ENCODE measurements at places on chromosomes 5 and 9.

GRCh38 chr5:124651663-124652513 lies 94.6 kb downstream of the ZNF608 start:
- no peak for DNase-seq

DNA sequence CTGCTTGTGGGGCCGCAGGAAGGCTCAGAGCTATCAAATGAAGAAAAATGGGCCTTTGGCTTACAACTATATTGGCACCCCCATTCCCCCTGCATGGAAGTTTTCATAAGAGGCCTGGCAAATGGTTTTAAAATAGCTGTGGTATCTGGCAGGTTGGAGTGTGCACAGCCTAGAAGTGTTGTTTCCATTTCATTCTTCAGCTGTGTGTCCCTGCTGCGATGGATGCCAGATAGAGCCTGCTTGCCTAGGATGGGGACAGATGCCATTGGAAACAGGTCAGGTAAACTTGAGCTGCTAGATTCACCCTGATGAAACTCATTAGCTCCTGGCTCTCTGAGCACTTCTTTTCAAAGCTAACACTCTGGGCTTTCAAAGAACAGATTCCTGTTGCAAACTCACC lies 183.3 kb downstream of the IRX1 start:
- DNase-seq, result no peak

DNA sequence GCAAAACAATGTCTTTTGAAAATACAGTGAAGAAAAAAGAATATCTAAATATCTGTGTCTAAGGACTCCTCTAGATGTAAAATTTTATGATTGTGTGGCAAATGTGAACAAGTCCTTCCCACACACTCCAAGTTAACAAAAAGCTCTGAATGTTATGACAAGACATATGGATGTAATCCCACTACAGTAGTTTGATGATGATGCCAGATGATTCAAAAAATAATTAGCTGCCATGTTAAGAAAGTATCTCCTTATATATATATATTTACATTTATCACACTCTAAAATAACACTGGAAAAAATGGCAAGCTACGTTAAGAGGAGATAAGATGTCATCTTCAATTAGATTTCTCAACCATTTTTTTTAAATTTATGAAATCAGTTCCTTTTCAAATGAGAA lies 178.5 kb downstream of the NFIB start:
- DNase-seq, result no peak

- no peak for DNase-seq
Measured at GRCh38 chr9:117325110-117325731, 89.6 kb downstream of the ASTN2 start.

DNA sequence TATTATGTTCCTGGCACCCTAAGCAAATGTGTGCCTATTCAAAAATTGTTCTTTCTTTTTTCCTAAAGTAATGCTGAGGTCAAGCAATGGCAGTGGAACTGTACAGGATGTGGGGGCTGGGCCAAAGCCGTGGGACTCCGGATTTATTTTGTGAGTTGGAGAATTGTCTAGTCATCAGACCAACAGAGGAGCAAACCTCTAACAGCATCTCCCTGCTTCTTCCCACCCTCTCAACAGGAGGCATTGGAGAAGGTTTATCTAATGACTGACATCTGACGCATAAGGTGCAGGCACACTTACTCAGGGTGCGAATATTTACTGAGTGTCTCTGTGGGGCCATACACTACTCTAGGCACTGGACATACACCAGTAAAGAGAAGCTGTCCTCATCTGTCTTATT lies 38.6 kb downstream of the MARCHF11 start:
- no peak for DNase-seq

DNA sequence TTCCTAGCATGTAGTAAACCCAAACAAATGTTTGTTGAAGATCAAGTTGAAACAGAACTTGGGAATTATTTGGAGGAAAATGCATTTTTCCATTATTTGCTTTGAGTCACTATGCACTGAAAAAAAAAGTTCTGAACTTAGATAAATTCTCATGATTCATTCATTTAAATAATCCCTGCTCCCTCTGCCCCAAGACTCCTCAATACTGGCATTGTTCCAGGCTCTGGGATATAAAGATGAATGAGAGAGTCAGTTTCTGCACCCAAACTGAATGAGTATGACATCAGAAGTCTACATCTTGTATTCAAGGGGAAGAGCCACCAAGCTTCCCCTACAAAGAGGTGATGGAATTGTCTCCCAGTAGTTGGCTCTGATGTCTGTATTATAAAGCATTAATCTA lies 123.9 kb downstream of the SEC61B start:
- no peak for DNase-seq

DNA sequence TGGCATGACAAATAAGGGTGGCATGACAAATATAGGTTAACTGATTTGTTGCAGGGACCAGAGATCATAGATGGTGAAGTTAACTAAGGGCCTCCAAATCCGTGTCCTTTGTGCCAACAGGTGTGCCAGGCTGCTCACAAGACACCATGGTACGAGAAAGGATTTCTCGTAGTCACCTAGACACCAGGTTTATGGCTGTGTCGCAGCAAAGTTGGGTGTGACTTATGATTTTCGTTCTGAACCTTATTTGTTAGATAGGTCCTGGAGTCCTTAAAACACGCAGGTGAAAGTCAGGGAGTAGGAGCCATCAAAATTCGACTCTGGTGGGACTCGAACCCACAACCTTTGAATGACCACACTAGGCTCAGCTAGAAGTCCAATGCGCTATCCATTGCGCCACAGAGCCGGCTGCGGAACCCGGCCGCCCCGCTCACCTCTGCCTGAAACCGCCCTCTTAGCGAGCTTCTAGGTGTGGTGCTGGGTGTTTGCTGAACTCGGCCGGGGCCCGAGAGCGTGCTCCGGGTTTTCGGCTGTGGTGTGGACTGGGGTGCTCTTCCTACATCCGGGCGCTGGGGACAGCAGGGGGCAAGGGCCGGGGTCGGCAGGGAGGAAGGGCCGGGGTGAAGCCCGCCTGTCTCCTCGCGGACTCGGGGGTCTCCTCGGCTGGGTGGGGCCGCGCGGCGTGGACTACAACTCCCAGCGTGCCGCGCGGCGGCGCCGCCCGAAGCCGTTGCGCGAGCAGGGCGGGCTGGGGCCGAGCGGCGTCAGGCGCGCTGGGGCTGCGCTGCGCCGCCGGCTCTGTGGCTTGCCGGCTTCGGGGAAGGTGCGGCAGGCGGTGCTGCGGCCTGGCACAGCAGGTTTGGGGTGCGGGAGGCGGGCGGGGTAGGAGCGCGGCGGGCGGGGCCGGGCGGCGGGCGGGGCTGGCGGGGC lies at the start of gene SLC27A4:
SLC27A4 (plus strand) TSS at position 767 of the 930 bp plus-strand sequence. CDS start 2,606 bp downstream, outside the sequence.
- DNase-seq, result peak; percentile 26

DNA sequence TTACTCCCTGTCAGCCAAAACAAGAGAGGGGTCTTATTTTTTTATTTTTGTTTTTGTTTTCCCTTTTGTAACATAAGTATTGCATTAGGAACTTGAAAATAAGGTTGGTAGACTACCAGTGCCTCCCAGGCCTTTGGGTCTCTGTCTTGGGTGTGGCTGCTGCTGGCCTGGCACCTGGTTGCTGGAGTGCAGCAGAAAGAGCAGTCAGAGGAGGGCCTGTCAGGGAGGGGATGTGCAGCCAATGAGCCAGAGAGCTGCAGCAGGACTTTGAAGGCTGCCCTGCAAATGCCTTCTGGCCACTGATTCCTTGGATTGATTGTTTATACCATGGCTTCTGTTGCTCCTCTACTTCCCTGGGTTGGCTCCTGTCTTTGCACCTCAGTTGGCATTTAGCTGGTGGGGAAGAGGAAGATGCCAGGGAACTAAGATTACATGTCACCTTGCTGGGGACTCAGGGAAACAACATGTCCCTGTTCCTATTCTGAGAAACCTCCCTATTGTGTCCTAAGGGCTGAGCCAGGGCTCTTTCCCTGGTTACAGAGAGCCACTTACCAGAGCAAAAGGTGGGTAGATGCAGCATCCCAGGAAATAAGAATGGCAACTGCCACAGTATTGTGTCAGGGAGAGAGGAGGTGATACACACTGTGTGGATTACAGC lies 66.6 kb downstream of the ANGPTL2 start:
- DNase-seq, result no peak

DNA sequence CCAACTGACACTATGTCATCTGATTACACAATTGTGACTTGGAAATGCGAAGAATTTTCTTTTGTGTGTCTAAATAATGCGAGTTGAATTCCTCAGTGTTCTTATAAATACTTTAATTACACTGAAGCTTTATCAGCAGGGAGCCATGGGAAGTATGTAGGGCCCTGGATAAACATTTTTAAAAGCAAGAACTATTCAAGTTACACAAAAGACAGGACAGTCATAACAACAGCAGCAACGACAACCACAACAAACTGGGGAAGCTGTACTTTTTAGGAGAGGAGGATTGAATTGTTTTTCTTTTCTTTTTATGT lies 250.3 kb upstream of the ZNF608 start:
- DNase-seq, result no peak

DNA sequence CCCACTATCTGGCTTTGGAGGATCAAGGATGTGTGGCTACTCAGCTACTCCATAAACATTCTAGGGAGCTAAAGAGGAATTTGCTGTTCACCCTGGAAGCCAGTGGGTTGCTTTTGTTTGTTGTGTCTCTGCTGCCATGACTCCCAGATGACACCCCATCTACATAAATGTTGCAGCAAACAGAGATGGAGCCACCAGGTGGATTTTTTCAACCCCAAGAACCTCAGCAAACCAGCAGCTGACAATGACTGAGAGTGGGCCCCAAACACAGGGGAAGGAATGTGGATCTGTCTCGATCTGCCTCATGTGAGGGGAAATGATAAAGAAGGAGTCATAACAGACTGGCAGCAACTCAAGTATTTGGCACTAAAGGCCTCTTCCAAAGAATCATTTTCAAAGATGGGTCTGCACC lies 132.7 kb upstream of the TNC start:
- DNase-seq, result no peak

DNA sequence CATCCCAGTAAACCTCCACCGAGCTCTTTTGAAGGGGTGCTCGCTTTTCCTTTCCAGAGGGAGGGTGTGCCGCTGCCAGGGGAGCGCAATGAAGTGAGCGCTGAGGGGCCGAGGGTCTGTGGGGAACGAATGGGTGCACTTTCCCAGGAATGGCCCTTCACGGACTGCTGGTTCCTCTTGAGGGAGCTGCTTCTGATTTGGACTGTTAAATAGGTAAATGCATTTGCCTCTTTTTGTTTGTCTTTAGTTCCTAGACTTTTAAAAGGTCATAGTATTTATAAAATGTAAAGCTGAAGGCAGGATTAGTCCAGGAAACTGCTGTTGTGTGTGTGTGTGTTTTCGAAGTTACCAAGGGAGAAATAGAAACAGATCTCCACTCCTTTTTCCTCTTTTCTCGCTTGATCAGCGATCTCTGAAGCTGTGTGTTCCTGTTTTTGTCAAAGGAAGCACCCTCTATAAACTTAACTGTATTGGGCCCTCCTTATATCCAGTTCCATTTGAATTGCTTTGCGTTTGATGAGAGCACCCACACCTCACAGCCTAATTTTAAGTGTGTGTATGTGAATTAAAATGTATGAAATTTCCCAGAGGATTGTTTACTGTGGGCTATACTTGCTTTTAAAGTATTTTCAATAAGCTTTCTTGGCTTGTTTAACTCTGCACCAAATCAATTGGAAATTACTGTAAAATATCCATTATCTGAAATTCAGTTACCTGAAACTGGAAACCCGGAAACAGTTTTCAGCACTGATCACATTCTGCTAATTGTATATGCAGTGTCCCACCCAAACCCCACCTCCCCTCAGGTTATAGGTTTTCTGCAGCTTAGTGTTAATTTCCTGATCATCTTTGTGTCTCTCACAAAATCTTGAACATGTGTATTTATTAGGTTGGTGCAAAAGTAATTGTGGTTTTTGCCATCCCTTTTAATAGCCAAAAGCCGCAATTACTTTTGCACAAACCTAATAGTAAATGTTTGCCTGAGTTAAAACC lies 966 bp downstream of the SNX2 start:
- DNase-seq, result no peak

- DNase-seq, result no peak
Measured at GRCh38 chr5:15959370-15960164, 220.0 kb downstream of the MARCHF11 start.

DNA sequence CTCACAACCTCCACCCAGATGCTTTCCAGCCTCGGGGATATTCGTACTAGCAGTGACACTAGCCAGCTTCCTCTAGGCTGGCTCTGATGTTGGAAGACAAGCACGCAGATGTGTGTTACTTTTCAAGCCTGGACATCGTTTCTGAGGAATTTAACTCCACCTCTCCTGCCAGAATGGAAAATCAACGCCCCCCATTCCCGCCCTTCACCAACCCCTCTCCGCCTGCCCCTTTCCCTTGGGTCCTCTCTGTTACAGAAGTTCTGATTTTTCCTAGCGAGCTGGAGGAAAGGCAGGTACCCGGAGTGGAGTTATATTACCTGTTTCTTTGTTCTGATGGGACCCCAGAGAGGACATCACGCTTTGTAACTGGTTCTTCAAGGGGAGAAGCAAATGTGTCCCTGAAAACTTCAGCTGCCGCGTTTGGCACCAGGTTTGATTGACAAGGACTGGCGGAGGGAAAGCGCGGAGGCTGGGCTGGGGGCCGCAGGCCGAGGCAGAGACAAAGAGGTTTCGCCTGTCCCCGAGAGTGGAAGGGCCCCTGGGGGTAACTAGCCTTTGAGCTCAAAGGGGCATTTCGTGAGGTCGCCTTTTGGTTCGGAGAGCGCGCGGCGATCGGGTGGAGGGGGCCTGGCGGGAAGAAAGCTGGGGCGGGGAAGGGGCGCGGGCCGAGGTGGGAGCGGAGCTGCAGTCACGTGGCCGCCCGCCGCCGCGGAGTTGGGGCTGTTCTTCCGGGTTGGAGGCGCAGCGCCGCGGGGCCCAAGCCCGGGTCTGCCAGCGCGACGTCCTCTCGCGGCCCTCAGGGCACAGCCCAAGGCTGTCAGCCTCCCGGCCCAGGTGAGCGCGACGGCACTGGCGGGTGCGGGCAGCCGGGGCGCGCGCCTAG lies at the start of gene NNT:
NNT (plus strand) TSS at position 720 of the 883 bp plus-strand sequence. CDS start 6,016 bp downstream, outside the sequence.
- peak; percentile 24 for DNase-seq

Measured in activated CD8-positive, alpha-beta memory T cell treated with anti-CD3 and anti-CD28 coated beads for 1 hour (primary cell).